Activated CD4-positive, alpha-beta T cell treated with anti-CD3 and anti-CD28 coated beads for 48 hours (primary cell): ENCODE measurements at places on chromosomes 5 and 9.

GRCh38 chr5:71778678-71779276, 59.7 kb downstream of the CARTPT start:
- no peak for DNase-seq

DNA sequence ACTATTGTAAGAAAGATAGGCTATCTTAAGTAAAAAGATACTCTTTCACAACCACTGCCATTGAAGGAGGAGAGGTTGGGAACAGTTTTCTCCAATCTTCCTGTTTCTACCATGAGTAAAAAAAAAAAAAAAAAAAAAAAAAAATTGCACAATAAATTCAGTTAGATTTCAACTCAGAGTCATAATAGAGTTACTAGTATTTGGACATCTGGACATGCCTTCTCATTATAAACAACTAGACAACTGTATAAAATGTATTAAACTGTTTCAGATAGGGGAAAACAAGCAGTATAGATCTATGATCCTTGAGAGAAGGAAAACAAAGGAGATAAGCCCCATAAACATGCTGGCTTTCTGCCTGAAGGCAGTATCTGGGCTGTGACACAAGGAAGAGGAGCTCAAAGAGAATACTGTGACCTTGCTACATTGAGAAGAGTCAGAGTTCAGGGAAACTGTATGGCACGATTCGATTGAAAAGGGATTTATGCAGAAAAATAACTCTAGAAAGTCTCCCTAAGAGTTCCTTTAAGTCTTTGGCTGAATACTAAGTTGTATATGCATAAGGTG, 249.2 kb upstream of the POU5F2 start:
- DNase-seq, result no peak

DNA sequence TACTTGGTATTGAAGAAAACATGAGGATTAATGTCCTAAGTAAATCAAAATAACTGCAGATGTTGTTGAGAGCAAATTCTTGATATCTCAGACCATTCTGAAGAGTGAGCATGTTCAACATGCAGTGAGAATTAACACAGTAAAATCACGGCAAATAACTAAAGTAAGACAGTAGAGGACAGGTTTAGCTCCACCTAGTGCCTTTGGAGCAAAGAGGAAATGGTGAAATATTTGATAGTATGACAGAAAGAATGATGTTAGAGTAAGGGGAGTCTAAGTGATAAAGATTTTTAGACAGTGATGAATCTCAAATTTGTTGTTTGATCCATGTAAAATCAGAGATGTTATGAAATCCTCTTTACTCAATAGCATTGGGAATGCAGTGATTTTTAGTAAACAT, 424.2 kb downstream of the TMEM161B start:
- DNase-seq, result no peak

DNA sequence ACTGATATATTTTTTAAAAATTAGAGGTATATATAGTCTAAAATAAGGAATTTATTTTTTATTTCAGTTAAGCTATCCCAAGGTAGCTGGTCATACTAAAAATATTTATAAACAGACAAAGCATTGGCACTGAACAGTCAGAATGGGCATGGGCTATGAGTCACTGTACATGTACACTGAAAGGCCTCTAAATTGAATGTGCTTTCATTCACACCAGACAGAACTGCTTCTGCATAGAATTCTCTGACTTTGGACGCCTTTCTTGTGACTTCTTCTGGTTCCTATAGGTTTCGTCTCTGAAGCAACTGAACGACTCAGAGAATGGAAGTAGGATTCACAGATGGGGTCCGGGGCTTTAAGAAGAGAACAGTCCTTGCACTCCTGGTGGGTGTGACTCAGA, 394.8 kb upstream of the MEF2C start:
- no peak for DNase-seq

GRCh38 chr9:129509533-129509928, 111.4 kb downstream of the C9orf50 start:
- DNase-seq, result no peak

DNA sequence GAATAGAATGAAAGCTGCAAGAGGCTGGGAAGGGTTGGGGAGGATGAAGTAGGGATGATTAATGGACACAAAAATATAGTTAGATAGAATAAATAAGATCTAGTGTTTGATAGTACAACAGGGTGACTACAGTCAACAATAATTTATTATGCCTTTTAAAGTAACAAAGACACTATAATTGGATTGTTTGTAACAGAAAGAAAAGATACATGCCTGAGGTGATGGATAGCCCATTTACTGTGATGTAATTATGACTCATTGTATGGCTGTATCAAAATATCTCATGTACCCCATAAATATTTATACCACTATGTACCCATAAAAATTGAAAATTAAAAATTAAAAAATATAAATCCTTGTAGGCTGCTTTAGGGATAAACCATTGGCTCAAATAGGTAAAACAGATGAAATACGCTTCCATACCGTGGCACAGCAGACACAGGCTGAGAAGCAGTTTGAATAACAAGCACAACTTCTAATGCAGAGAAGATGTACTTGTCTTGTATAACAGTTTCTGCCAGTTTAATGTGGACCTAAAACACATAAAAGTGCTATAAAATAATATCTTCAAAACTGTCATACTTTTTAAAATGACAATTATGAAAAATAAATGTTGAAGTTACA, 34.9 kb downstream of the APBA1 start:
- DNase-seq, result no peak

DNA sequence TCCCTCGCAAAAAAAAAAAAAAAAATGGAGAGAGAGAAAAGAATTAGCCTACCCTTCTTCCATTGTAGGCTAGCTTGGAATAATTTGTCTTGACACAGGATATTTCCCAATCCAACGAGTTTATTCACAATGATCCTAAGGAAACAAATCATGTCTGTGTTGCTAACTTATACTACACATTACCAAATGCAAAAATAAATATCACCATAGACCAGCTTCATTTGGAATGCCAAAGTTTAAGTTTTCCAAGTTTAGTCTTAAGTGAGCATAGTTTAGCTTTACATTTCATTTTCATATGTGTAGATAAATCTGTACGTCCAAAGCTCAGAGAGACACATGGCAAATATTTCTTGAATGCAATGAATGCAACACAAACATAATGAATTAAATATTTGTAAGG, 1106.2 kb upstream of the DMAC1 start:
- DNase-seq, result no peak

GRCh38 chr9:84823421-84824271, 154.1 kb downstream of the NTRK2 start:
- DNase-seq, result no peak

GRCh38 chr9:135551031-135551430, 5.1 kb downstream of the OBP2A start:
- no peak for DNase-seq

DNA sequence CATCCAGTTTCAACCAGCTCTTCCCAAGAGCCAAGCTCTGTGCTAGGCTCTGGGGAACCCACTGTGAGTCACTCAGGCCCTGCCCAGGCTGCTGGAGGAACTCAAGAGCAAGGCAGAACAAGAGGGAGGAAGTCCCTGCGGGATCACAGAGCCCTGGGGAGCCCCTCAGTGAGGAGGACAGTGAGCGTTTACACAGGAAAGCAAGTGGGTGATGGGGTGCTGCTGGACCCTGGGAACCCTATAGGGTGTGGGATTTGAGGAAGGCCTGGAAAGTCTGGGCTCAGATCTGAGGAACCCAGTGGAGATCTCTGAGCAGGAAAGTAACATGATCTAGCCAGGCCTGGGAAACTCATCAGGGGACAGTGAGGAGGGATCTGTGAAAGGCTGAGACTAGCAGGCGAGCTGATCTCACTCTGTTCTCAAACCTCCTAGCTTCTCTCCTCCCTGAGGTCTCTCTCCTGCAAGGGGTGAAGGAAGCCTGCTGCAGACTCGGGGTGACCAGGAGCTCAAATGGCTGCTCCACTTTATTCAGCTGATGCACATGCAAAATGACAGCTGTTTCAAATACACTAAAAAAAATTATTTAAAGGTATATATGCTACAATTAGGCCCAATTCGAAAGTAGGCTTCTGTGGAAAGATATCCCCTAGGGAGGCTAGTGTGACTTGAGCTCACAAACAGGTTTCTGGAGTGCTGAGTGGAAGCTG, 70.0 kb downstream of the SHB start:
- DNase-seq, result no peak

- DNase-seq, result no peak
Observed at GRCh38 chr5:82987188-82987587, 90.0 kb downstream of the TMEM167A start.

GRCh38 chr5:34510002-34510401, 146.1 kb upstream of the RAI14 start:
- no peak for DNase-seq

GRCh38 chr9:133934482-133935232, 57.5 kb downstream of the VAV2 start:
- no peak for DNase-seq

DNA sequence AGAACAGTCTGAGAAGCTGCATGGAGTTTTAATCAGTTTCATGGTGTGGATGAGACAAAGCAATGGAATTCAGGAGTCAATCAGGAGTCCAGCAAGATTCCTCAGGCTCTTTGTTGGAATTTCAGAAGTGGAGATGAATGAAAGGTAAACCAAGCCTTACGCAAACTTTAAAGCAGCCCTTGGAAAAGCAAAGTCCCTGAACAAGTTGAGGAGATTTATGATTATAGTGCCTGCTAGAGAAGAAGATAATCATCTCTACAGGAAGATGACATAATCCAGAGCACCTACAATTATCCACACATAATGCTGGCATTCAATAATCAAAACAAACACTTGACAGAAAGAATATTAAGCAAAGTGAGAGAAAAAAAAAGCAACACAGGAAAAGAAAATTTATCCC, 1380.1 kb upstream of the NUDT12 start:
- DNase-seq, result no peak

GRCh38 chr9:129752900-129753729, at the start of gene PTGES:
Gene PTGES, minus strand, starts transcription at chr9:129753042. Its CDS starts 30 bp downstream, at chr9:129753012.
- peak; percentile 59 for DNase-seq

- no peak for DNase-seq
Observed at GRCh38 chr5:106306313-106307028, 1364.3 kb downstream of the EFNA5 start.

DNA sequence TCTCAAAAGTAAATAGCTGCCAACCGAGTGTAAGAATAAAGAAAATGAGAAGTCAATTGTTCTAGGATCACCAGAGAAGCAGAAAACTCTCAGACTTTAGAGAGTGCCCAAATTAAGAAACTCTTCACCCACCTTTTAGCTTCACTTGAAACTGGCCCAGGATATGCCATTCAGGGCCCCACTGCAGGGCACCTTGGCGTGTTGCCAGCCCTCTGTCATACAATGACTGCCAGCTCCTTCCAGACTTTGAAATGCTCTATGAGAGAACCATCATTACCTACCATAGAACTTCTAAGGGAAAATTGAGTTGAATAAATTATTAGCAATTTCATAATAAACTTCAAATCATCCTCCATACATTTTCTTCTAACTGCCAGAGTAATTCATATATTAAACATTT, 240.5 kb downstream of the CETN3 start:
- no peak for DNase-seq

- no peak for DNase-seq
Observed at GRCh38 chr5:5804478-5805233, 382.2 kb downstream of the ICE1 start.

DNA sequence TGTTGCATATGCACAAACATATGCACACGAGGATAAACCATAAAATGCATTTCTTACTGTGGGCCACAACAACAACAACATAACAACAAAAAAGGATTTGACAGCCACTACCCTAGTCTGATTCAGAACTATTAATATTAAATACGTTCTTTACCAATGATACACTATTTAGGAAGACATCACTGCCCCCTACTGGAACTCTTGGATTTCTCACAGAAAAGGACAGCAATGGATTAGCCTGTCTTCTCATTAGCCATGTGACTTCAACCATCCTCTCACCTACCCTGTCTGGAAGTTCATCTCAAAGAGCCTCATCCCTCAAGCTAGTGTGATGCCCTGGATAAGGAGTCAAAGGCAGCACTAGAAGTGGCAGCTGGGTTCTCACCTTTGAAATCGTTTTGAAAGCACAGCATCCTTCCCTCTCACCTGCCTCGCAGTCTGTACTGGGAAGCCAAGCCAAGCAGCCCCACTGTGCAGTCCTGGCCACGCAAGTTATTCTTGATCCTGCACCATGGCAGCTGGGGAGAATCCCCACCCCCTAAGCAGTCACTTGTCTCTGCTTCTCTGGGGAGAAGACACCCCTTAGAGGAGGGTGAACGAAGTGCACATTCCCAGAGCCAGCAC, 64.6 kb downstream of the SH3TC2 start:
- DNase-seq, result peak; percentile 12

GRCh38 chr5:143200781-143201398, 202.6 kb downstream of the NR3C1 start:
- DNase-seq, result no peak

DNA sequence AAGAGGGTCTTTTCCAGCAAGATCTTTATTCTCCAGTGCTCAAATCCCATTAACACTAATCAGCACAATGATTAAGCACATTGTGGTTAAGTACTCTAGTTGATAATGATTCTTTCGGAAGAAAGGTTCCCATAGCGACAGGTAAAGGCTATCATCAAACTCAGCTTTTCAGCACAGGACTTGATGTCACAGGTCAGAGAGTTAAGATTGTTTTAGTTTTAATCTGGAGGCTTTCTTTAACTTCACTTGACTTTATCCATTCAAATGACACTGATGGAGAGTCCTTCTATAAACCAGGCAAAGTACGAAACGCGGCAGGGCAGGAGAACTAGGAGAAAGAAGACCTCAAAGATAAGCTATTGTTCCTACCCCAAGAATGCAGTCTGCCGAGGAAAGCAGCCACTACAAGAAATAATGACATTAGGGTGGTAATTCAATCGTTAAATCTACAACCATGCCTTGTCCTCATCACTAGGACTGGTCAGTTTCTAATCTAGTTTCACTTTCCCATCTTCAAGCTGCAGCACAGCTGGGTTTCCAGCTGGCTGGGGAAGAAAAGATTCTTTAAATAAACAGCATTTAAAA, 4.6 kb downstream of the NRG2 start:
- no peak for DNase-seq

DNA sequence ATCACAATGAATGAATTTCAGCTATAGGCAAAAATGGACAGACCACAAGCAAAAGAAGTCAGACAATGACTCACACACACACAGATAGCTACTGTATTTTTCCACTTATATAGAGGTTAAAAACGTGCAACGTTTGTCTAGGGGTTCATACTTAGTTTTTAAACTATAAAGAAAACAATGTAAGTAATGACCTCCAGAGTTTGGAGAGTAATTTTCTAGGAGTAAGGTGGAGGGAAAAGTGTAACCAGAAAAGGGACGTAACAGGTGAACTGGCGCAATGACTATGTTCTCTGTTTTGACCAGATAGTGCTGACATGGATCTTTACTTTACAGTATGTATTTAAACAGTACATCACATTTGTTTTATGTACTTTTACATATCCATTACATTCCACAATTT, 51.1 kb downstream of the FNIP1 start:
- no peak for DNase-seq

GRCh38 chr5:24388448-24388847, 256.3 kb downstream of the CDH10 start:
- no peak for DNase-seq

GRCh38 chr5:88688156-88688983, 194.6 kb downstream of the MEF2C start:
- DNase-seq, result no peak

GRCh38 chr5:143898916-143899591, 87.1 kb downstream of the HMHB1 start:
- DNase-seq, result no peak

DNA sequence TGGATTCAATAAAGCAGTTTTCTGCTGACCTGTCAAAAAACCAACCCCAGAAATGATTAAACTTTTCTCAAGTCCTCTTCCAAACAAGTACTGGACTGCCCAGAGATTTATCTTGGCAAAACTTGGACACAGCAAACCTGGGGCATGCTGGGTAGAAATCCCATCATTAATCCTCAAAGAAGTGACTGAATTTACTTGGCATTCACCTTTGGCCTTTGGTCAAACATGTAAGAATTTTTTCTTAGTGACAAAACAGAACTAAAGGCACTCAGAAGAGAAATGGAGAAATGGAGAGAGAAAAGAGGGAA, 248.6 kb upstream of the NREP start:
- no peak for DNase-seq
